ENCODE measurements at places on chromosomes 5 and 9.

GRCh38 chr5:83426855-83427254 is 44.7 kb upstream of the VCAN start:
- DNase-seq: no peak

DNA sequence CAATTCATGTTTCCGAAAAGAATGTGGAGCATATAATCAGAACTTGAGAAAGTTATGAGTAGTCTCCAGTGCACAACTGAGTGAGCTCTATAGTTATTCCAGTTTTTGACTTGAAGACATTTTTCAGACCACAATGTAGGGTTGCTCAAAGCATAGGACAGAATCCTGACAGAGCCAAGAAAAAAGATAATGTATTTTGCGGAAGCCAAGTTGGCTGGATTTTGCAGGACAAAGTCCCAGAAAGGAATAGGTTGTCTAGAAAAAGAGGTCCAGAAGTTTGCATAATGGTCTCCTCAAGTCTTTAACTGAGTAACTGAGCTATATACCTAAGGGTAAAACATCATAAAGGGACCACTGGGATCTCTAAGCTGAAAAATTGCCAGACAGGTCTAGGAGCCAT is 1028.0 kb downstream of the TAF11L14 start:
- DNase-seq: no peak

DNA sequence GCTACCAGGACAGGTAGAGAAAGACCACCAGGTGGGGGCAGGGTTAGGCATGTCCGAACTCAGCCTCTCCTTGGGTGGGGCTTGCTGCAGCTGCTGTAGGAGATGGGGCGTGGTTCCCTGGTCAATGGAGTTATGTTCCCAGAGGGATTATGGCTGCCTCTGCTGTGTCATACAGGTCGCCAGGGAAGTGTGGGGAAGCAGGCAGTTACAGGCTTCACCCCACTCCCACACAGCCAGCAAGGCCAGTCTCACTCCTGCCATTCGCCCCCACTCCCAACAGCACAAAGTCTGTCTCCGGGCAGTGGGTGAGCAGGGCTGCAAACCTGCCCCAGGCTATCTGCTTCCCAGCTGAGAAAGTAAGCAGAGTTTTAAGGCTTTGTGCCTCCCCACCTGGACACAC is 20.0 kb upstream of the CEP72 start:
- DNase-seq: no peak

DNA sequence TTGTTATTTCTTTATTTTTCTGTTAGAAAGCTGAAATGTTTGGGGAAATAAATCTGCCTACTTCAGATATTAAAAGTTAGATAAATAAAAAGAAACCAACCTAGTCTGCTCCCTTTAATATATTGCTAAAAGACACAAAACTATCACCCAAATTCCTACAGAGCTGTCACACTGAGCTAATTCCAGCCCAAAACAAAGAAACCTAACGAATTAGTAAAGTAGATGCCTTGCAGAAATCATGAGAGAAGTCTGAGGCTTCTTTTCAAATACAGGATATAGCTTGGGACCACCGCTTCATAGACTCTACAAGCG is 122.2 kb upstream of the LMX1B start:
- DNase-seq: no peak

DNA sequence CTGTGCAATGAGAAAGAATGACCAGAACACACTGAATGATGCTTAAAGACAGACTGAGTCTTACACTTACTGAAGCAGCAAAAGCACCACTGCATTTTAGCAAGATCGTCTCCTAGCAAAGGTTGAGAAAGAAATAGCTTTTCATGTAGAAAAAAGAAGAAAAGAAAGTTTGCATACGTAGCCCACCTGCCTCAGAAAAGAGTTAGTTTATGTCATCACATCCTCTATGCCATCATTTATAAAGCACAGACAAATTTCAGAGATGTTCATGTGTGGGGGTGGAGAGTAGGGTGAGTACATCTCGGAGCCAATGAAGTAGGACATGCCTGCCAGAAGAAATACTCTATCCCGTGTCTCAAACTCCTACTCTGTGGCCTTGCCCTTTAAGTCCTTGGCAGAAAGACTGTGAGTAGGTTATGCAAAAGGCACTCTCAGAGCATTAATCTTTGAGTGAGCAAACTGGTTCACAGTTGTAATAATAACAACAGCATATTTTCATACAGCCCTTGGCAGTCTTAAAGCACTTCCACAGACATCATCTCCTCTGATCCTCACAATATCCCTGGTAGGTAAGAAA is 22.4 kb downstream of the NRG2 start:
- DNase-seq: no peak

GRCh38 chr9:111298111-111298510 is 31.9 kb downstream of the OR2K2 start:
- no peak for DNase-seq

GRCh38 chr5:132557478-132558172 is 848 bp downstream of the RAD50 start:
- DNase-seq: no peak

DNA sequence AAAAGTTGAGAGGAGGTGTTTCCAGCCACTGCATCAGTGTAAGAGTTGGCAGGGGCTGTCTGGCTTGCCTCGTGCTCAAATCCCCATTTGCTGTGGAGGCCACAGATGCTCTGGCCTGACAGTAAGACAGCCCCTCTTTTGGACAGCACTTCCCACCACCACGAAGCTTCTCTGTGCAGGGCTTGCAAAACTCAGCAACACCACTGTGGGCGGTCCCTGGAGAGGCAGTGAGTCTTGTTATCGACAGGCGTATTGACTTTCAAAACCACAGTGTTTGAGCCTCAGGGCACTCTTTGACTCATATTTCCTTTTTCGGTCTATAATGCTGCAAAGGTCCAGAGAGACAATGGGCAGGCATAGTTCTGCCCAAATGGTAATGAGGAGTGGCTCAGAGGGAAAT is 539.5 kb downstream of the EBF1 start:
- no peak for DNase-seq

- no peak for DNase-seq
Measured at GRCh38 chr5:126920291-126920690, 110.1 kb downstream of the MARCHF3 start.

GRCh38 chr5:3384531-3384930 is 211.1 kb upstream of the IRX1 start:
- DNase-seq: no peak

DNA sequence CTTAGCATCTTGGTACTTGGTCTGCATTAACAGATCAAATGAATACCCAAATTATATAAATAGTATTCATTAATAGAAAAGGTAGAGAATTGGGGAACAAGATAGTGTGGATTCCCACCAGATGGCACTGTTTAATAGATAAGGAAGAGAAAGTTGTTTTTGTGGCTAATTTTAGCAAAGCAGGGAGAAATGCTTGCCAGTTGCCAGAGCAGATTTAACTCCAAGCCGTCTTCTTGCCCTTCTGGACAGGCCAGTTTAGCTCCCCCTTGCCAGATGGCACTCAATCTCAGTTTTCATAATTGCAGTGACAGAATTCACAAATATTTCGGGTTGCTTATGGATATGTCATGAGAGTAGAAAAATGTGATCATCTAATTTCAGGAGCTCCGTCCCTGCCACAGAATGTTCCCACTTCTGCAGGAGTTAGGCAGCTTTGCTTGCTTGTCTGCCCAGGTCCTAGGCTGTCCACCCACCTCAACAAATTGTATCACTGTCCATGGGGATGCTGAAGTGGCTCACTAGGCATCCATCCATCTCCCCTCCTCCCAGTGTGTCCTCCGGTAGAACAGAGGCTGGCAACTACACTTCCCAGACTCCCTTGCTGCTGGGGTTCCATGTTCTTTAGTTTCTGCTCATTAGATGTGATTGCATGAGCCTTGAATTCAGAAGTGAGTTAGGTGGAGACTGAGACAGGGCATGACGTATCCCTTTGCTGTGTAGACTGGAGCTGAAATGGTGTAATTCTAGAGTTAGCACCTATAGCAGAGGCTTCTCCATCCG is 11.8 kb upstream of the HEXB start:
- no peak for DNase-seq

GRCh38 chr5:16536818-16537217 is 71.2 kb upstream of the ZNF622 start:
- DNase-seq: no peak

GRCh38 chr9:136010176-136010575 is 49.0 kb upstream of the UBAC1 start:
- no peak for DNase-seq

DNA sequence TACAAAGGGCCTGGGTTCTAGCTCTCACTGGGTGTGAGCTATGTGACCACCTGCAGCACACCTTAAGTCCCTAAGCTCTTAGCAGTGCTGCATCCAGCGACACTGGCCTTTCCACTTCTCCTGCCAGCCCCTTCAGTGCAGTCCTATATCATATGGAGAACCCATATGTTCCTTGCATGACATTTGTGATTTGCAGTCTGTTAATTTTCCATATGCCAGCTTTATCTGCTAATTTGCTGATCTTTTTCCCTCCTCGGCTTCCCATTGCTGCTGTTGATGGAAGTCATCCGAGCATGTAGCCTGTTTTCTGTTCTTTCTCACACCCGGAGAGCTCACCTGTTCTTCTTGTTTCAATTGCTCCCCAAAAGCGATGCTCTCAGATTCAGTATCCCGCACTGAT is 23.2 kb downstream of the PRDM6 start:
- no peak for DNase-seq

DNA sequence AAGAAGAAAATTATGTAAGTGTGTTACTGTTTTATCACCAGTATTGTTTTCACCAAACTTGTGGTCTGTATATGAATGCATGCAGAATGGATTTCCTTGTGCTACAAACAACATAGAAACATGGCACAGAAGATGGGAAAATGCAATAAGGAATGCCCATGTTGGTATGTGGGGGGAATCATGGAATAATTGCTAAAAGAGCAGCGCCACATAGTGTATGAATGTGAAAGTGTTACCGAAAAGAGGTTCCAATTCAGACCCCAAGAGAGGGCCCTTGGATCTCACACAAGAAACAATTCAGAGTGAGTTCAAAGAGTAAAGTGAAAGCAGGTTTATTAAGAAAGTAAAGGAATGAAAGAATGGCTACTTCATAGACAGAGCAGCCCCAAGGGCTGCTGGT is 26.4 kb upstream of the TYRP1 start:
- no peak for DNase-seq

DNA sequence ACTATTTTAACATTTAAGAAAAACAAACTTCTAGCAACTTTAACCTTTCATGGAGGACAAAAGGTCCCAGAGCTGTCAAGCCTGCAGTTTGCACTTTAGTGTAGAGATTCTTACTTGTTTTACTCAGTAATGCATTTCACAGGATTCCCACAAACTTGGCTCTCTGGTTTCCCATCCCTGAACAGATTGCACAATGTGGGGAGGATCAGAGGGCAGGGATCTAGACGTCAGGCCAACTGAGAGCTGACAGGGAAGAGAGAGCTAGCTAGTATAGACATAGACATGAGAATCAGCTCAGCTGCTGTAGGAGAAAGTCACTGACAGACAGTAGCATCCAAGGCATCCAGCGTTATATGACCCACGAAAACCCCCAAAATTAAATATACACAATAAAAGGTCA is 20.9 kb upstream of the BNIP1 start:
- no peak for DNase-seq

GRCh38 chr5:177530638-177531037 is 13.9 kb upstream of the DDX41 start:
- no peak for DNase-seq

DNA sequence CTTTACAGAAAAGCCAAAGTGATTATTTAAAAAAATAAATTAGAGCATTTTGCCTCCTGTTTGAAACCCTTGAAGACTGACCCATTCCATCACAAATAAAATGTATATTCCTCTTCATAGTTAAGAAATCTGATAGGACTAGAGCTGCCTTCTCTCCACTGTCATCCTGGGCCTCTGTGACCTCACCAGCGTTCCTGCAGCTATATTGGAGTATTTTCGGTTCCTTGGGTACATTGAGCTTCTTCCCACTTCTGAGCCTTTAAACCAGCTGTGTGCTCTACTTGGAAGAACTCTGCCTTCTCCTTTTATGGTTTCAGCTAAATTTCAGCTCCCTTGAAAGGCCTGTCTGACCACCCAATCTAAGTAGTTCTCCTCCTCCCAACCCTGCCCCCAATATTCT is 99.1 kb upstream of the ABCA1 start:
- no peak for DNase-seq

GRCh38 chr5:77499441-77499840 is 7.3 kb upstream of the WDR41 start:
- no peak for DNase-seq

DNA sequence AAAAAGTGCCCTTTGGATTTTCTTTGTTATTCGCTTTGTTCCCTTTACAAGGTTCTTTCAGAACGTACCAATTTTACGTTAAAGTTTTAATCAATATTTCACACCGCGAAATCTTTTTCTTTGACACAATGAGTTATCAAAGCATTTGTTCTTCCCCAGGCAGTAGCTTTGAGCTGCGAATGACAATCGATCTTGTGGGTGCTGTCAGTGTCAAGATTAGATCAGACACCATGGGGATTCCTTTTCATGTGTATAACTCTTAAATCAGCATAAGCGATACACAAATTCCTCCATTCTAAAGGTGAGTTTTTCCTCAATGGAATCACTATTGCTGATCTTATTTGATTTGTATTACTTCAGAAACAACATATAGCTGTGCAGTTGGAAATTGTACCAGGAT is 145.5 kb downstream of the ST8SIA4 start:
- no peak for DNase-seq

- peak; percentile 77 for DNase-seq
Measured at GRCh38 chr5:139774980-139775661, 20.5 kb upstream of the PSD2 start.

DNA sequence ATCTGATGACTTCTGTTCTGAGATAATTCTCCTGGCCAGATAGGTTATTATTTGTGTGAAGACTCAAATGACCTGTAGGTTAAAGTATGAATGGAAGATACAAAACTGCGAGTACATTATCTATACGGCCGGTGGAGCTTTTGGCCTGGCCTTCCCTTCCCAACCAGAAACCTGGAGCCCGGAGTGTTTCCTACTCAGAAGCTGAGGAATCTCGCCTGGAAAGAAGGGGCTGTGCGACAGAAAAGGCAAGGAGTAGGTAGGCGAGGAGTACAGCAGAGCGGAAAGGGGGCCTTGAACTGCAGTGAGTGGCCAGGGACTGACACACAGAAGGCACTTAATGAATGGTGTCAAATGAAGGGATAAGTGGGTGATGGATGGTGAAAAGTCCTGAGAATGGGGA is 34.6 kb downstream of the ANGPTL2 start:
- DNase-seq: no peak

- DNase-seq: no peak
Measured at GRCh38 chr9:137728444-137729311, 109.9 kb downstream of the EHMT1 start.

All from stimulated activated CD8-positive, alpha-beta memory T cell treated with anti-CD3 and anti-CD28 coated beads, Interleukin-2, amount 100 ng/mL, for 48 hours (primary cell).